ENCODE measurements at places on chromosomes 6 and 20.
A peak's percentile ranks its signal among the peaks of the same experiment; 100 is the strongest.

- DNase-seq, result no peak
These were observed 74.7 kb downstream of the PFDN4 start for GRCh38 chr20:54282625-54283024.

DNA sequence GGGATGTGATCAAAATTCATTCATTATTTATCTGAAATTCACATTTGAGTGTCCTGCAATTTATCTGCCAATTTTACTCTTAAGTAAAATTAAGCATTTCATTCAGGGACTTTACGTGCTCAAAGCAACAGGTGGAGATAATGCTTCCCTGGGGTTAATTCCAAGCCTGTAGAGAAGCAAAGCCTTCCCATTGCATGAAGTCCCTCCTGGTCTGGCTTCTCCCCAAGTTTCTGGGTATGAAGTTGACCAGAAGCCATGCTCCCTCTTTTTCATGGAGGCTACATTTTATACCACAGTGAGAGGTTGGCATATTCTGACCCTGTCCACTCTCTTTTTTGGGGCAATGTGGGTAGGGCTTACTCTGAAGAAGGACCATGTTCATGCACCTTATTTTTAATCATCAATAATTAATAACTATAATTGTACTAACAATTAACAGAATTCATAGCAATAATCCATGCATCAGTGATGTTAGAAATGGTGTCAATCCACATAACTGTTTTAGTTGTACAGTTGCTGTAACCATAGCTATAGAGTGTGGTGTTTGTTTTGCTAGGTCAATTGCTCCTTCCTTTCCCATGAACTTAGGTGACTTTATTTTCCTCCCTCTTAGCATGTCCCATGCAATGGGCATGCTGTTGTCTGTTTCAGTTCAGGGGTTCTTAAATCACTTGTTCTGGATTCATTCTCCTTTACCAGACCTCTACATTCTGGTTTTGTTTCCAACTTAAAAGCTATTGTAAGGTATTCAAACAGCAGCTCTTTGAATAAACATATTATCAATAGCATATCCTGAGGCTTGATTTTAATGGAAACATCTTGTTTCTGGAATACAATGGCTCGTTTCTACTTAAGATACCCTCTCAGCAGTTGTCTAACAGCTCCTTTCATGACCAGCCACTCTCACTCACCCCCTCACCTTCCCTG is 1.5 kb downstream of the LAMA4 start:
- DNase-seq, result no peak

- DNase-seq, result no peak
These were observed 206.0 kb downstream of the SIM1 start for GRCh38 chr6:100258752-100259151.

DNA sequence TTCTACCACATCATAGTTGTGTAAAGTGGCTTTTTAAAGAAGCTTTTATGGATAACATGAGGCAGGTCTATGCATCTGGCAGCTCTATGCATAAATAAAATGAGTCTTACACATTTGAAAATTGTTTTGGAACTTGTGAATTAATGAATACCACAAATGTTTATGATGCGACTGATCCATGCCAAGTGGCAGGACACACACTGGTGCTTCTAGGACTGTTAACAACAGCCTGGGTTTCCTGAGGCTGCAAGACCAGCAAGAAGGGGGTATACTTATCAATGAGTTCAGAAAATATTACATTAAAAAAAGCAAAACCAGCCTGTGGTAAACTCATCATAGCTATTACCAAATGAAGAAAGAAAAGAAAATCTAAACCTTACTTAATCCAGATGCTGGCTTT is 212.9 kb upstream of the PDE10A start:
- no peak for DNase-seq

DNA sequence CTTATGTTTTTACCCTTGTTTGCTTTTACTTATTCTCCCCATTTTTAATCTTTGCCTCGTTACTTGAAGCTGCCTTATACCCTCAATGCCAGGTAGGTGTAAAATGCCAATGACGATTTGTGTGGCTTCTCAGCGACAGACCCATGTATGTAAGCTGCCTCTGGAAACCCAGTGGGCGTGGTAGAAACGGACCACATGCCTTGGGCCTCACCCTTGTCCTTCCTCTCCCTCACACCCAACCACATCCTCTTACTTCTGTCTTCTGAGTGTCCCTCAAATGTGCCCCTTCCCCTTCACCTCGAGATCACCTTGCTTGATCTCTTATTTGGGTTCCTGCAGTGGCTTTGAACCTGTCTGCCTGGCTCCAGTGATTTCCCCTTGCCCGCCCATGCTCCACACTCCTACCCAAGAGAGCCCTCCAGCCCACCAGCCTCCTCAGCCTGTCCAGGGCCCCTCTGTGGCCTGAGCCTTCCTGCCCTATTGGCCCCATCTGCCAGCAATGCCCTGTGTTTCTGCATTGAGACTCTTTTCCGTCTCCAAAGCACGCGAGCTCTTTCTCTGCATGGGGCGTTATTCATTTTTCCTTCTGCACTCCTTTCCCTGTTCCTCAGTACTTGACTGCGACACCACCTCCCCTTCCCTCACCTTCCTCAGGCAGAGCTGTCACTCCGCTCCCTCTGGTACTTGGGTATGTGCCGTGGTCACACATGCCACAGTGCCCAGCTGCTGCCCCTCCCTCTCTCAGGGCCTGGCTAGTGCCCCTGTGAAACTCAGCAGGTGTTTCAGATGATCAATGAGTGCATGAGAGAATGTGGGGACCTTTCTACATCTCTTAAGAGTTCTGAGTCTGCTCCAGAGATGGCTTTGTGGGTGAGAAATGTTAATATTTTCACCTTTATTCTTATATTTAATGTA is 115.4 kb downstream of the SLX4IP start:
- no peak for DNase-seq

DNA sequence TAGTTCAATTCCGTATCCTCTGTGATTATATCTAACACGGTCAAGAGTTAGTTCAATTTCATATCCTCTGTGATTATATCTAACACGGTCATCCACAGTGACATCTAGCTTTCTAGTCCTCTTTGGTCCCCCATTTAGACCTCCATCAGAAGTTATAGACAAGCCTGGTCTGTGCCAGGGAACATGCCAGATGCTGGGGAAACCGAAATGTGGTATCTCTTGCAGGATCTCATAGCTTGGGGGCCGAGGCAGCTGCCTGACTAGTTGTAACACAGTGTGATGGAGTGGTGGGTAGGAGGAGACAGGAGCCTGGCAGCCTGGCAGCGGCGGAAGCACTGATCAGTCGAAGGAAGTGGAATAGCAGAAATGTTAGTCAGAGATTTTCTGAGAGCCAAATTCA is 13.8 kb upstream of the SMOC2 start:
- DNase-seq, result no peak

GRCh38 chr20:32957459-32957858 is 46.8 kb downstream of the SUN5 start:
- DNase-seq, result no peak

DNA sequence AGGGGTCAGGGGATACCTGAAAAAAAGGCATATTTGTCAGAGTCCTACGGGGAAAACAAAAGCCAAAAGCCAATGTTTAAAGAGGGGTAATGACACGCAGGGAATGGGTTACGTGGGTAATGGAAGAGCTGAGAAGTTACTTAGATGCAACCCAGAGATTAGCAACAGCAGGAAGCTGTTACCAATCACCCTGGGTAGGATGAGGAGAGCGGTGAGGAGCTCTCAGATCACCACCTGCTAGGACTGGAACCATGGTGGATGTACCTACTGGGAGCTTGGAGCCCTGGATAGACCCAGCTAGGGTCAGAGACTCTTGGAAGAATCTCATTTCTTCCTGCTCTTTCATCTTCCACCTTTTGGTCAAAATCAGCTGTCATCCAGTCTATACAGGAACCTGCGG is 51.2 kb upstream of the RNF24 start:
- DNase-seq, result no peak

DNA sequence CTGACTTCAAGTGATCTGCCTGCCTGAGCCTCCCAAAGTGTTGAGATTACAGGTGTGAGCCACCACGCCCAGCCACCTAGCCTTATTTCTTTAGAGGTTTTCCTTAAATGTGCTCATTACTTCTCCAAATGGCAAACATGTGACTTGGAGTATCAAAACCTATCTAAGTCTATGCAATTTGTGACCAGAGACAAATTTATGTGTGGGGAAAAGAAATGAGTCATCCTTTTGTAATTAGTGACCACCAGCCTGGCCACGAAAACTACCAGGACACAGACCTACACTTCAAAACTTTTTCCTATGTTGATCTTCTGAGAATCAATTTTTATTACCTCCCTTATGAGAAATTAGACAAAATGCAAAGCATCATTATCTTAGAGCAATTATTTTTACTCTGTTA is 64.6 kb upstream of the OGFRL1 start:
- no peak for DNase-seq

GRCh38 chr20:53030061-53030460 is 57.9 kb downstream of the TSHZ2 start:
- no peak for DNase-seq

- DNase-seq, result peak; percentile 40
These were observed 67.1 kb upstream of the KCNQ5 start for GRCh38 chr6:72554761-72555221.

DNA sequence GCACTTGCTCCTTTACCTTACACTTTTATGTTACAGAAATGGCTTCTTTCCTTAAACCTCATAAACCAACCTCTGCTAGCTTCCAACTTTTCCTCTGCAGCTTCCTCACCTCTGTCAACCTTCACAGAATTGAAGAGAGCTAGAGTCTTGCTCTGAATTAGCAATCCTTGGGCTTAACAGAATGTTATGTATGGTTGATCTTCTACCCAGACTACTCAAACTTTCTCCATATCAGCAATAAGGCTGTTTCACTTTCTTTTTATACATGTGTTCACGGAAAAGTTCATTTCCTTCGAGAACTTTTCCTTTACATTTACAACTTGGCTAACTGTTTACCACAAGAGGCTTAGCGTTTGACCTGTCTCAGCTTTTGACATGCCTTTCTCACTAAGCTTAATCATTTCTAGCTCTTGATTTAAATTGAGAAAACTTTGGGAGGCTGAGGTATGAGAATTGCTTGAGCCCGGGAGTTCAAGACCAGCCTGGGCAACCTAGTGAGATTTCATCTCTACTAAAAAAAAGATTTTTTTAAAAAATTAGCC is 207.3 kb downstream of the BMP7 start:
- no peak for DNase-seq

DNA sequence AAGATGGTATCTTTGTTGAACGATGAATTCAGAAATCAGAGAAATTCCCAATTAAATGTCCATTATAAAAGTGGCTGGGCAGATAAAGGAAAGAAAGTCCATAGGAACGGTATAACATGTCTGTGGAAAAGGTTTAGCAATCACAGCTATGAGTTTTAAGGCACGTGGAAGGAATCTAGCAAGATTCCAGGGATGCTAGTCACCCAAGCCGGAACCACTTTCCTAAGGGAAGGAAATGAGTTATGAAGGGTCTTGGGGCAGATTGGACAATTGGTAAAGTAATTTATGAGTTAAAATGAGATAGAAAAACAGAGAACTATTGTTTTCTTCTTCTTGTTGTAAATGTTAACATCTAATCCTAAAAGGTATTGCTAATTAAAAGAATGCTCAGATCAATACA is 384.8 kb downstream of the ADGRB3 start:
- DNase-seq, result peak; percentile 72

DNA sequence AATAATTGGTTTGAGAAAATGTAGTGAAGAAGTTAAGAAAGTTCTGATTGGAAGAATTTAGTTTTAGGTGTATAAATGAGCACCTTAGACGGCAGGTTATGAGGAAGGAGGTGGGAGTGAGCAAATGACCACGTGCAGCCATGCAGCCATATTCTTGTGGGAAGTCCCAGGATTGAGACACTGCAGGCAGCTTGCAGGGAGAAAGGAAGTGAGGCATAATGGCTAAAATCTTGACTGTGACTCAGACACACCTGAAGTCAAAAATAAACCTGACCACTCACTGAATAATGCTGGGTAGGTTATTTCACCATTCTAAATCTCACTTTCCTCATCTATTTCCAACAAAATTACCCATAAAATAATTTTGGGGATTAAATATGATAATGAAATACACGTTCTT is 16.6 kb downstream of the DSE start:
- peak; percentile 53 for DNase-seq

DNA sequence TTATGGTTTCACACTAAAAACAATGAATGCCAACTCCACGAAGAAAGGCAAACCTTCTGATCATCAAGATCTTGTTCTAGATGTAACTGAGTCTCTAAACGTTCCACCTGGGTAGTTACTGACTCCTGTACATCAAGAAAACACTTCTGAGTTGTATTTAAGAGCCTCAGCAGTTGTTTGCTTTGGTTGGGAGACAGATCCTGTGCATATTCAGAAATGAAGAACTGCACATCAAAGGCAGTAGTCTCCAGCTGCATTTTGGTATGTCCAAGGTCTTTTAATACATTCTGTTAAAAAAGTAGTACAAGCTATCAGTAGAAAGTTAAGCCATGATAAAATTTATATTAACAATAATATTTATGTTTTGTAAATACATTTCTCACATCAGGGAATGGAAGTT is 41.3 kb downstream of the DST start:
- no peak for DNase-seq

DNA sequence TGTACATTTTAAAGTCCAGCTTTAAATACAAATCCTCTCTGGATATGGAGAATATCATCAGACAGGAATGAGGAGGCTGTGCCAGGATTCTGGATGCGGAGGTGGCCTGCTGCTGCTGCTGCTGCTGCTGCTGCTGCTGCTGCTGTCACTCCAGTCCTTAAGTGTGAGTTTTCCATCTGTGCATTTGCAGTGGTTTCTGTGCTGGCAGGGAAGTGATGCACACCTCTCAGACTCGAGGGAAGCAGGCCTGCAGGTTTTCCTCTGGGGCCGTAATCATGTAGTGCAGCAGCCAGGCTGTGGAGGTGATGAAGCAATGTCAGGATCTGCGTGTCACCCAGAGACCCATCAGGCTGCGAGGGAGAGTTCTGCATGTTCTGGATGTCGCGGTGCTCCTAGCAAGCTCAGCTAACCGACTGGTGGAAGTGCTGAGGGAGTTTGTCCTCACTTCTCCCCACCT is 32.0 kb downstream of the CFAP61 start:
- DNase-seq, result no peak

DNA sequence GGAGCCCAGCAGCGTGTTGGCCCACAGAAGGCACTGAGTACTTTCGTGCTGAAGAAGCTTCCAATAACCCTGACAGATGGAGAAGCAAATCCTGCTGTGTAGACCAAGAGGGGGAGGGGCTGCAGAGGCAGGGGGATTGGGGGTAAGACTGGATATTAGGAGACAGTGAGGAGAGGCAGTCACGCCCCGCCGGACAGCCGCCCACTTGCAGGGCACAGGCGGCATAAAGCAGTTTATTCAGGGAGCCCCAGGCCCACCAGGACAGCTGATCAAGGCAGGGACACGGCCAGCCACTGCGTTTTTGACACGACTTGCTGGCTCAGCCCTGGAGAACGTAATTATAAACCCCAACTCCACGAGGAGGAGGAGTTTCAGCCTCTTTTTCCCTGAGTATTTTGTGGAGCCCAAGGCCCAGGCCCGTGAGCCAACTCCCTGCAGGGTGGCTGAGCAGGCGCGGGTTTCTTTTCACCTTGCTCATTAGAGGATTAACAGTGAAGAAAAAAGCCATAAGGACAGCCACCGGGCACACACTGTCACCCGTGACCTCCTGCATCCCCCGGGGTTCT is 177.9 kb downstream of the TFAP2C start:
- no peak for DNase-seq

Data from fibroblast of skin of abdomen (primary cell).